ENCODE measurements at places on chromosomes 7 and 10.

GRCh38 chr7:25287291-25287690, 59.0 kb upstream of the NPVF start:
- no peak for DNase-seq

GRCh38 chr7:825386-825785, 6.9 kb upstream of the SUN1 start:
- DNase-seq = no peak

DNA sequence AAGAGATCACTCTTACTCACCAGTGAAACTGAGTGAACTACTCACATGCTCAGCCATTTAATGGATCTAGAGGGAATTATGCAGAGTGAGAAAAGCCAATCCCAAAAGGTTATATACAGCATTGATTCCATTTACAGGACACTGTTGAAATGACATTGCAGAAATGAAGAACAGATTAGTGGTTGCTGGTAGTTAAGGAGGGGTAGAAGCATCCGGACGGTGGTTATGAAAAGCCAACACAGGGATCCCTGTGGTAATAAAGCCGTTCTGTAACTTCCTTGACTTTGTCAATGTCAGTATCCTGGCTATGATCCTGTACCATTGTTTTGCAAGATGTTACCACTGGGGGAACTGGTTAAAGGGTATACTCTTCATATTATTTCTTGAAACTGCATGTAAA, 253.4 kb downstream of the USP6NL start:
- no peak for DNase-seq

- no peak for DNase-seq
Measured at GRCh38 chr7:8197994-8198698, 63.8 kb downstream of the ICA1 start.

GRCh38 chr10:43430926-43431663, 5.8 kb upstream of the ZNF487 start:
- no peak for DNase-seq

GRCh38 chr10:68697106-68697505, 23.9 kb upstream of the CCAR1 start:
- DNase-seq = no peak
